Breast epithelium (tissue), 4 donors: ENCODE measurements at places on chromosomes 2 and 18. TPM values are rescaled to one million over a fixed set of nuclear protein-coding genes. Genes with fewer than 3 reads are reported as not detected.

The B3GNT7 gene
- total RNA-seq: 1.3 TPM

The TEKT4 gene
- total RNA-seq: not detected

The CHRND gene
- not detected for total RNA-seq

The PKDCC gene
- 131 TPM for total RNA-seq

The DSEL gene
- 14.5 TPM for total RNA-seq

The RESP18 gene
- not detected for total RNA-seq

The GNAL gene
- total RNA-seq: 15.4 TPM

The DES gene
- total RNA-seq: 17.1 TPM

The PLGLB2 gene
- 2.7 TPM for total RNA-seq

The AQP4 gene
- 1.5 TPM for total RNA-seq

The IL18RAP gene
- total RNA-seq: 1.4 TPM

The ASB18 gene
- total RNA-seq: not detected

The CLEC4F gene
- total RNA-seq: 0.88 TPM

The SLC30A3 gene
- not detected for total RNA-seq

The LRP2 gene
- 19.7 TPM for total RNA-seq

The GAREM2 gene
- 1.4 TPM for total RNA-seq

The NCKAP5 gene
- total RNA-seq: 6.1 TPM

The CHRNG gene
- total RNA-seq: not detected

The GLI2 gene
- 3.6 TPM for total RNA-seq

The DYNAP gene
- total RNA-seq: not detected

The GRHL1 gene
- total RNA-seq: 40.0 TPM
